ENCODE measurements at places on chromosomes 12 and 14. TPM values are rescaled to one million over a fixed set of nuclear protein-coding genes. Genes with fewer than 3 reads are reported as not detected.

- DNase-seq, result no peak
Observed at GRCh38 chr12:90515199-90516175, 439.5 kb downstream of the CCER1 start.

DNA sequence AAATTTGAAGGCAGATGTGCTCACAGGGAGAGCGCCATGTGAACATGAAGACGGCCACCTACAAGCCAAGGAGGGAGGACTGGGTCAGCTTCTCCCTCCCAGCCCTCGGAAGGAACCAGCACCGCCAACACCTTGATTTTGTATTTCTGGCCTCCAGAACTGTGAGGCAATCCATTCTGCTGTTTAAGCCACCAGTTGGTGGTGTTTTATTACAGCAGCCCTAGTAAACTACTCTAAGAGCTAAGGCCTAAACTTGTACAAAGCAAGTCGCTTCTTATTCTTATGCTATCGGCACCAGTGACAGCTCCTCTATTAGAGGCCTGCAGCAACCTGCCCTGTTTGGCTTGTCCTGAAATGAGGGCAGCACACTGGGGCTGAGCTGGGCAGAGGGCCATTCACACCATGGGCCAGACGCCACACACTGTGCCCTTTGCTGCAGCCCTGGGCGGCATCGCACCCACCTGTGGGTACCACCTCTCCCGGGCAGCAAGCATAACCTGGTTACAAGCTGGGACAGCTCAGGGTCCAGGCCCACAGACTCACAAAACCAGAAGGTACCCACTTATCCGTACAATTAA is 62.7 kb downstream of the NOS1 start:
- no peak for DNase-seq

DNA sequence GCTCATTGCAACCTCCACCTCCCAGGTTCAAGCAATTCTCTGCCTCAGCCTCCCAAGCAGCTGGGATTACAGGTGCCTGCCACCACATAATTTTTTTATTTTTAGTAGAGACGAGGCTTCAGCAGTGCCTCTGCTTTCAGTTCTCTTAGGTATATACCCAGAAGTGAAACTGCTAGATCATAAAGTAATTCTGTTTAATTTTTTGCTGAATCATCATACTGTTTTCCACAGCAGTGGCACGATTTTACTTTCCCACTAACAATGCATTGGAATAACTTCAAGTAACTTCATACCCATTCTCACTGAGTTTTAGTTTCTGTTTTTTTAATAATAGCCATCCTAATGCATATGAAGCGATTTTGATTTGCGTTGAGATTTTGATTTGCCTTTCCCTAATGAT is 148.0 kb upstream of the G2E3 start:
- no peak for DNase-seq

GRCh38 chr12:113844495-113845210 is 121.5 kb downstream of the RBM19 start:
- DNase-seq, result peak; percentile 53

- no peak for DNase-seq
Observed at GRCh38 chr14:64709126-64709525, 4.9 kb downstream of the PLEKHG3 start.

- DNase-seq, result no peak
Observed at GRCh38 chr14:54702492-54702891, 135.6 kb downstream of the SAMD4A start.

The HOXC11 gene
- total RNA-seq, result not detected

The ASCL1 gene
- total RNA-seq, result not detected

DNA sequence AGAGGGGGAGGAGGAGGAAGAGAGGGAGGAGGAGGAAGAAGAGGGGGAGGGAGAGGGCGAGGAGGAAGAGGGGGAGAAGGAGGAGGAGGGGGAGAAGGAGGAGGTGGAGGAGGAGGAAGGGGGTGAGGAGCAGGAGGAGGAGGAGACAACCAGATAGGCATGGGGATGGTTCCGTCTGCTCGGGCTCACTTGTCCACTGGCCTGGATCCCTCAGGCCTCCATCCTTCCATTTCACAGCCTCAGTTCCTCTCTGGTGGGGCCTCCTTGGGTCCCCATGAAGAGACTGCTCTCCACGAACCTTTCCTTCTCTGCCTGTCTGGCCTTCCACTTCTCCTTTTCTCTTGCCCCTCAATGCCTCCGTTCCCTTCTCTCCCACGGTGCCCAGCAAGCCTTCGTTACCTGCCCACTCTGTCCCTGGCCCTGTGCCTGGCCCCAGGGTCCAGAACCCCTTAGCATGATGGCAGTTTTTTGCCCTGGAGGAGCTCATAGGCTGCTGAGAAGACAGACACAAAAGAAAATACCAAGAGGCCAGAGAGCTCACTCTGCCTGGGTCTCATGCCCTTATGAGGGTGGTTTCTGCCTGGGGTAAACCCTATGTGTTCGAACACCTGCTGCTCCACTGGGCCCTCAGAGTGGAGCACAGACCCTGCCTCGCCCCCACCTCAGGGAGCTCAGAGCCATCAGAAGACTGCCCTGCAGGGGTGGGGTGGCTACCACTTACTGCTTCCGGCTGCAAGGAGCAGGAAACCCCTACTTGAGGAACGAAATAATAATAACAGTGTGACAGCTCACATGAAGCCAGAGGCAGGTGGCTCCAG is 11.7 kb upstream of the CACNA2D4 start:
- DNase-seq, result no peak

The RDH12 gene
- not detected for total RNA-seq

The NPAS3 gene
- 1.1 TPM for total RNA-seq

GRCh38 chr12:119235197-119235751 is 56.5 kb downstream of the HSPB8 start:
- no peak for DNase-seq

- no peak for DNase-seq
Observed at GRCh38 chr12:120775862-120776552, 50.4 kb downstream of the ACADS start.

- no peak for DNase-seq
Observed at GRCh38 chr12:68259318-68259940, 6.0 kb upstream of the IL22 start.

The DTX3 gene
- total RNA-seq, result 21.4 TPM

DNA sequence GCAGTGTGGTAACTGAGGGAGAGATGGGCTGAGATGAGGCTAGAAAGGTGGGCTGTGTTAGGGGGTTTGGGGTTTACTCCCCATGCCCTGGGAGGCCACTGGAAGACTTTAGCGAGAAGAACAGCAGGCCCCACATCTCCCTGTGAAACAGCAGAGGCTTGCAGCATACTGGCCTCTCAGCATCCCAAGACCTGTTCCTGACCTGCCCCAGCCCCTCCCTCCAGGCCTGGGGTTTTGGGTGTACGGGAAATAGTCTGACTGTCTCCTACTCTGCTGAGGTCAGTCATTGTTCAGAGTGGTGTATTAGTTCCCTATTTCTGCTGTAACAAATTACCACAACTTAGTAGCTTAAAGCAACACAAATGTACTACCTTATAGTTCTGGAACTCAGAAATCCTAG is 103.5 kb upstream of the HIF1A start:
- no peak for DNase-seq

The CBLN3 gene
- total RNA-seq, result 2.3 TPM

- no peak for DNase-seq
Observed at GRCh38 chr12:96522690-96523089, 33.3 kb downstream of the CFAP54 start.

DNA sequence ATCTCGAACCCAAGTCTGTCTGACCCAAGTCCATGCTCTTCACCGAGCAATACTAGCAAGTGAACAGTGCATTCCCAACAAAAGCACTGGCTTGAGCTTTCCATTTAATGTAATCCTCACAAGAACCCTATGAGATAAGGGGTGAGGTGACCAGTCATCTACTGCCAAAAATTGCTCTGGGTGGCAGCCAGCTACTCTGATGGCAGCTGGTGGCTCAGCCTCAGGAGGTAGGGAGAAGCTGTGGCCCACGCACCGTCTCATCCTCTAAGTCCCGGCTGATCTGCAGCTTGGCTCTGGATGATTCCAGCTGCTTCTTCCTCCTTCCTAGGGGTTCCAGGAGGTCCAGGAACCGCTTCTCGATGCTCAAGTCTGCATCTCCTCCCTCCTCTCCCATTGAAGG is 75.2 kb downstream of the PLEKHG3 start:
- DNase-seq, result peak; percentile 76

The AMDHD1 gene
- 0.35 TPM for total RNA-seq

The DBX2 gene
- 0.07 TPM for total RNA-seq
